ENCODE measurements at places on chromosomes 13 and 19.

GRCh38 chr13:39406688-39407087, 196.3 kb downstream of the LHFPL6 start:
- no peak for DNase-seq

DNA sequence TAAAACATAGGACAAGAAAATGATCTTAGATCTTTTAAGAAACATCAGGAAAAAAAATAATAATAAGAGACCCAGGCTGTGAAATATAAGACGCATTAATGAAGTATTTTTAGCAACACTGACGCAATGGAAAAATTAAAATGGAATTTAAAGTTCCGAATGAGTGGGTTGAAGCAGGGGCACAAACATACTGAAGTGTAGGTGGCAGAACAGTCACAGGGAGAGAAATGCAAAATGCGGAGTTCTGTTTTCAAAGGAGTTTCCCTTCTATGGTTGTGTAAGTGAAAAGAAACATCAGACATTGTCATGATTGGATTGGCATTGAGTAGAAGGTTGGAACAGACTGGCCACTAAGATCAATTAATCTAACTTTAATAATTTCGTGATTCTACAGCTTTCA, 159.8 kb downstream of the CYSLTR2 start:
- no peak for DNase-seq

GRCh38 chr13:110326263-110326904, 19.3 kb downstream of the COL4A2 start:
- no peak for DNase-seq

- DNase-seq = no peak
Observed at GRCh38 chr13:110227864-110228643, 78.9 kb downstream of the COL4A1 start.

GRCh38 chr19:29206453-29206852, 6.5 kb downstream of the UQCRFS1 start:
- no peak for DNase-seq

DNA sequence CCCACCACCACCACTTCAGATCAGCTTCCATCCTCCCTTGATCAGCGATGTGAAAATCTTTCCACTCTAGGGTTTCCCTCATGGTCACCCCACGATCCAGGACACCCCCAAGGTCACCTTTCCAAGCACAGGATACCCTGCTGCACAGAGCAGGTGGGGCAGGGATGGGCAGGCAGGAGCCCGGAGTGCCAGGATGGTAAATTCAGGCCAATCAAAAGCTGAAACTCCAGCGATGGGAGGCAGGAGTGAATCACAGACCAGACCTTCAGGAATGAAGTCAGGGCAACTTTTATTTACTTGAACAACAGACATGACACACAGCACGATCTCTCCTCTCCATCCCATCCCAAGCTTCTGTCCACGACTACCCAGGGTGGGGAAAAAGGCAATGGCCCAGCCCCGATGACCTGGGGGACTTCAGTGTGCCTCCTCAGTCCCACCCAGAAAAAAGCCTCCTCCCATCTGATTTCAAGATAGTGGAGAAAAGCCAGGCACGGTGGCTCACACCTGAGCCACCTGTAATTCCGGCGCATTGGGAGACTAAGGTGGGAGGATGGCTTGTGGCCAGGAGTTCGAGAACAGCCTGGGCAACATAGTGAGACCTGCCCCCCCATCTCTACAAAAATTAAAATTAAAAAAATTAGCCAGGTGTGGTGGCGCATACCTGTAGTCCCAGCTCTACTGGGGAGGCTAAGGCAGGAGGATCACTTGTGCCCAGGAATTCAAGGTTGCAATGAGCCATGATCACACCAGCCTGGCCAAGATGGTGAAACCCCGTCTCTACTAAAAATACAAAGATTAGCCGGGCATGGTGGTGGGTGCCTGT, 39.2 kb downstream of the ZSWIM4 start:
- DNase-seq = no peak

GRCh38 chr13:58266271-58266670, 634.7 kb downstream of the PCDH17 start:
- DNase-seq = no peak

- DNase-seq = no peak
Observed at GRCh38 chr19:3478409-3479176, 1.7 kb downstream of the SMIM24 start.

- no peak for DNase-seq
Observed at GRCh38 chr13:29137016-29137415, 316.9 kb downstream of the MTUS2 start.

- no peak for DNase-seq
Observed at GRCh38 chr19:51809787-51810186, 14.8 kb downstream of the FPR3 start.

GRCh38 chr13:41060724-41061074, 610 bp upstream of the WBP4 start:
- peak; percentile 80 for DNase-seq

DNA sequence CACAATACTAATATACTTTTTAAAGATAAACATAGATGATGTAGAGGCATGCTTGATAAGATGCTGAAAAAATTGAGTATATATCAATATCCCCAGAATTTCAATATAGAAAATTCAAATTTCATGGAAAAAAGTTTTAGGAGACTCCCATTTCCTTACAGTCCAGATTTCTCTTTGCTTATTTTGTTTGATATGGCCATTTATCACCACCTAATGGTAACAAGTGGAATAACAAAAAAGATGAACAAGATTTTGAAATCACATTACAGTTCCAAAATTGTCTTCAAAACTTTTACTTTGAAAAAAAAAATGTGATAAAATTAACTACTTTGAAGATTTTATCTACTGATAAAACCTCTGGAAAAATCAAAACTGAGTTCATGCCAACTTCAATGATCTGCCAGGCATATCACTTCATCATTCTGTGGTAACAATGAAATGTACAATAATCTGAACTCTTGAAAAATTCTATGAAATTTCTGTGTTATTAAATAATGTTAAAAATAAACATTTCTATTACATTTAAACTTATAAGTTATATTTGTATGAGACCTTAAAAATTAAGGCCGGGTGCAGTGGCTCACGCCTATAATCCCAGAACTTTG, 17.5 kb downstream of the MIPEP start:
- no peak for DNase-seq

DNA sequence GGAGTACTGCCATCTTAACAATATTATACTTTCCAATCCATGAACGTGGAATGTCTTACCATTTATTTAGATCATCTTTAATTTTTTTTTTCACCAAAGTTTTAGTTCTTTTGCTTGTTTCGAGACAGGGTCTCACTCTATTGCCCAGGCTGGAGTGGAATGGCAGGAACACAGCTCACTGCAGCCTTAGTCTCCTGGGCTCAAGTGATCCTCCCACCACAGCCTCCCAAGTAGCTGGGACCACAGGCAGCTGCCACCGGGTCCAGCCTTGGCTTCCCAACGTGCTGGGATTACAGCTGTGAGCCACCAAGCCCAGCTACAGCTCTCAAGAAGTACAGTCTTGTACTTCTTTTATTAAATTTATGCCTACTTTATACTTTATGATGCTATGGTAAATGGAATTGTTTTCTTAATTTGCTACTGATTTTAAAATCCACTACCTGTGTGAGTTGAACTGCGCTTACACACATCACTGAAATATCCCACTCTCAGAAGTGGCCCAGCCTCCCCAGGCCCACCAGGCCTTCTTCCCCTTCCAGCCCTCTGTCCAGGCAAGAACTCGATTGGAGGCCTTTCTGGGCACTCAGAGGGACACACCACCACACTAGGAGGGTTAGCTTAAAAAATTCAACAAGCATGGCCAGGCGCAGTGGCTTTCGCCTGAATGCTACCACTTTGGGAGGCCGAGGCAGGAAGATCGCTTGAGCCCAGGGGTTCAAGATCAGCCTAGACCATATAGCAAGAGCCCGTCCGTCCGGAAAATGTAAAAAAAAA, 1.0 kb upstream of the PGLS start:
- no peak for DNase-seq

DNA sequence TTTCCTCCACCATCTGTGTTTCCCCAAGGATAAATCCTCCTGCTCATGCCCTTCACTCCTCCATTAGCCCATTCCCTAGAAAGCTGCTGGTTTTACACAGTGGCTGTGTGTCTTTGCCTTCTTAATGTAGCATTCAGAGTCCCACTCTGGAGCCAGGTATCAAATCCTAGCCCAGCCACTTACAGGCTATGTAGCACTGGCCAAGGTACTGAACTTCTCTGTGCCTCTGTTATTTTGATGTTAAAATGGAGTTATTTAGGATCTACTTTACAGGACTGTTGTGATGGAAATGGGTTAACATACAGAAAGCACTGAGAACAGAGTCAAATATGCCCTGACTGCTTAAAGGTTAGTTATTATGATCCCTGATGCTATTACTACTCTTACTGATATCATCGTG, 1.5 kb upstream of the ZSCAN4 start:
- DNase-seq = no peak

DNA sequence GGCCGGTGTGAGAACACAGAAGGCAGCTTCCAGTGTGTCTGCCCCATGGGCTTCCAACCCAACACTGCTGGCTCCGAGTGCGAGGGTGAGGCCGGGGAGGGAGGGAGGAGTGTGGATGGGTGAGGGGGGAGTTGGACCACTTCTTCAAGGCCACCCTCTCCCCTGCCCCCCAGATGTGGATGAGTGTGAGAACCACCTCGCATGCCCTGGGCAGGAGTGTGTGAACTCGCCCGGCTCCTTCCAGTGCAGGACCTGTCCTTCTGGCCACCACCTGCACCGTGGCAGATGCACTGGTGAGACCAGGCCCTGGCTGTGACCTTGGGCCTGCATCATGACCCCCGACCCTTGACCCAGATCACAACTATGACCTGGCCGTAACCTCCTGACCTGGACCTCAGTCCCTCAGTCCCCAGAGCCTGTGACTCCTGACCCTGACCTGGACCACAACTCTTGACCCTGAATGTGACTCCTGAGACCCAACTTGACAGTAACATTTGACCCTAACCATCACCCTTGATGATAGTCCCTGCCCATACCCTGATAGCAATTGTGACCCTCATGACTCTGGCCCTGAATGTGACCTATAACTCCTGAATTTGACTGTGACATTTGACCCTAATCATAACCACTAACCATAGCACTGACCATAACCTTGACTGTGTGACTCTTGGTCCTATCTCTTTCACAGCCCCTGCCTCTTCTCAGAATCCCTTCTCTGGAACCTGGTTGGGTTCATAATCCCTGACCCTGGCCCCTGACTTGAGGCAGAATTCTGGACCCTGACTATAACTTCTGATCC, 10.9 kb downstream of the LTBP4 start:
- DNase-seq = no peak

DNA sequence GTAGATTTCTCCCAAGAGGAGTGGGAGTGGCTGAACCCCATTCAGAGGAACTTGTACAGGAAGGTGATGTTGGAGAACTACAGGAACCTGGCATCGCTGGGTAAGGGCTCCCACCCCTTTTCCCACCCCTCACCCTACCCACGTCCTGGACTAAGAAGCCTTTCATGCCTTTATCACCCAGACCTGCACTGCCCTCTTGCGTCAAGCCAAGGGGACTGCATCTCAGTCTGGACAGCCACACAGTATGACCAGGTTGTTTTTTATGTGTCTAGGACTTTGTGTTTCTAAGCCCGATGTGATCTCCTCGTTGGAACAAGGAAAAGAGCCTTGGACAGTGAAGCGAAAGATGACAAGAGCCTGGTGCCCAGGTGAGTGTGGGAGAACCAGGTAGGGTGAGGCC, 8.8 kb downstream of the ZFP28 start:
- no peak for DNase-seq
